ENCODE measurements at places on chromosomes 12 and 14. TPM values are rescaled to one million over a fixed set of nuclear protein-coding genes. Genes with fewer than 3 reads are reported as not detected.
A peak's percentile ranks its signal among the peaks of the same experiment; 100 is the strongest.

- peak; percentile 47 for DNase-seq
These were observed 11.0 kb downstream of the ZNF219 start for GRCh38 chr14:21087294-21088091.

CLEC4D gene
- total RNA-seq, result not detected

- peak; percentile 63 for DNase-seq
These were observed 474.9 kb downstream of the ATP23 start for GRCh38 chr12:58416236-58416635.

ZC3H10 gene
- 1.9 TPM for total RNA-seq

GRCh38 chr14:94890785-94891184 lies 120.9 kb upstream of the GSC start:
- no peak for DNase-seq

DNA sequence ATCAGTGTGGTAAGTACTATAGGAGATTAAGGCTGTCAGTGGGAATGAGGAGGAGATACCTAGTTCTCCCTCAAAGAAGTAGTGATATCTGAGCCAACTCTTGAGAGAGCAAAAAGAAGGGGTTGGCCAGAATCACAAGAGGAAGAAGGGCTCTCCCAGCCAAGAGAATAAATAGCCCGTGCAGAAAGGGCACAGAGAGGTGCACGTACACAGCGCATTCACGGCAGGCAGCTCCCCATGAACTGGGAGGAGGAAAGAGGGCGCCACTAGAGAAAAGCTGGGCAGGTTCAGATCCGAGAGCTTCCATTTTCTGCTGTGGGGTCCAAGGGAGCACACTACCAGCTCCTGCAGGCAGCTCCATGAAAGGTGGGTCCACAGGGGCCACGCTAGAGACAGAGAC lies 59.9 kb downstream of the PPP2R5E start:
- DNase-seq, result no peak

MSRB3 gene
- 6.6 TPM for total RNA-seq

DNA sequence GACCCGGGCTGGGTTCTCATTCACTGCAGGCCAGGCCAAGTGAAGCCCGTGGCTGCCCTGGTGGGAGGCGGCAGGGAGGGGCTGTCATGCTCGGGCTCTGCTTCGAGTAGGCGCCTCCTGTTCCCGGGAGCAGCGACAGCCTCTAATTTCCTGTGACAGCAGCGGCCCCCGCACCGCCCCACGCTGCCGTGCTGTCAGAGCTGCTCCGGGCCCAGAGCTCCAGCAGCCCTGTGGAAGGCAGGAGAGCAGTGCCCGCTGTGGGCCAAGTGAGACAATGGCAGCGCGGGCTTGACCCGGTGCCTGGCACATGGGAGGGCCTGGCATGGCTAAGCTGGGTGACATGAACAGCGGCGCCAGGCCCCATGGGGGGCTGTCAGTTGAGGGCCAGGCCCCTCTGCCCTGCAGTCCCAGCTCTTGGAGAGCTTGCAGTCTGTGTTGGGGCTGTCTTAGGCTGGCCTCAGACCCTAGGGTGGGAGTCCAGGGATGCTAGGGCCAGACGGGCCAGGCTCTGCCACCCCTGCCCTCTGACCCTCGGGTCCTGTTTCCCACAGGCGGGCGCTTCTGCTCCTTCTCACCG lies 5.1 kb downstream of the TRMT61A start:
- DNase-seq, result no peak

DNA sequence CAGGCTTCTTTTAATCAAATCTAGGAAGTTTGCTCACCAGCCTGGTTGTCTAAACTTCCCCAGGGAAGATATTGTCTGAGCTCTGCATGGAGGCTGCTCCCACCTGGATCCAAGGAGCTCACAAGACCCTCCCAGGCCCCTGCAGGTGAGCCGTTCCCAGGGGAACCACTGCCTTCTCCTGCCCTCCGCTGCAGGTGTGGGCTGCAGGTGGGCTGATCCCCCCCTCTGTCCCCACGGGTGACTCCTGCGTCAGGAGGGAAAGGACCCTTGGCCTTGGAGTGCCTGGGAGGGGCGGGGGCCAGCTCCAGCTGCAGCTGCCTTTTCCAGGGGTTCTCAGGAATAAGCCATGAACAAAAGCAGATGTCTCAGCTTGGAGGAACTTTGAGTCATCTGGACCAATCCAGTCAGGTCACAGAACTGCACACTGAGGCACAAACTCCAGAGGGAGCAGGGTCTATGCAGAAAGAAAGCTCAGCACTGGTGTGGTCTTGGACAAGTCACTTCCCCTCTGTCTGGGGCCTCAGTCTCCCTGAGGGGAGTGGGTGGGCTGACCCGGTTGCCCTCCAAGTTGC lies 246.6 kb upstream of the RTL1 start:
- DNase-seq, result no peak

ALKBH1 gene
- total RNA-seq, result 20.3 TPM

DNA sequence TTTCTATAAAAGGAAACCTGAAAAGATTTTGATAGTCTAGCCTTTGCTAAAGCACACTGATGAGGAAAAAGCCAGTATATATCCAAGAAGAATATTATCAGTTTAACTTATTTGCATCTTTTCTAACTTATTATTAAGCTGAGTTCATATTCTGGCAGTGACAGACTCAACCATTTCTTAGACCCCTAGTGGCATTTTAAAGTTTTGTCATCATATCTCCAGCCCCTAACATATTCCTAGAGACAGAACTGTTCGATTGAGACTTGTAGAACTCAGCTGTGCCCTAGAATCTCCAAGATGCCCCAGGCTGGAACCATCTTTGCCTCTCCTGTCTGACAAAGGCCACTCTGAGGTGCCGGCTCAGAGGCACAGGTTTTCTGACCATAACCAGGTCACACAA lies 365.6 kb downstream of the NELL2 start:
- no peak for DNase-seq

GRCh38 chr12:6773590-6774351 lies 1.5 kb downstream of the LAG3 start:
- DNase-seq, result no peak

AVPR1A gene
- not detected for total RNA-seq

DNA sequence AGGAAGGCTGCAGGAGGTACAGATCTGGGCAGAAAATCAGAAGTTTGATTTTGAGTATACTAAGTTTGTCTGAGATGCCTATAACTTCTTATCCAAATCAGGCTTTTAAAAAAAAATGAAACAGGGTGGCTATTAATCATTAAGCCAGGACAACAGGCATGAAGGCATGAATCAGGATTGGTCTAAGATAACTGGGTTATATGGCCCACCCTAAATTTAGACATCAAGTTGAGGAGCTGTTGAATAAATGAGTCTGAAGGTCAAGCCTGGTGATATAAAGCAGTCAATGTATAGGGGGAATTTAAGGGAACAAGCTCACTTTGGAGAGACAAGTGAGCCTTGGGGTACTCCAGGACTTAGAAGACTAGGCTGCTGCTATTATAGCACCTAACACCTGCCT lies 28.6 kb downstream of the NEK9 start:
- no peak for DNase-seq

TSFM gene
- 41.3 TPM for total RNA-seq

WSCD2 gene
- 3.2 TPM for total RNA-seq

DNA sequence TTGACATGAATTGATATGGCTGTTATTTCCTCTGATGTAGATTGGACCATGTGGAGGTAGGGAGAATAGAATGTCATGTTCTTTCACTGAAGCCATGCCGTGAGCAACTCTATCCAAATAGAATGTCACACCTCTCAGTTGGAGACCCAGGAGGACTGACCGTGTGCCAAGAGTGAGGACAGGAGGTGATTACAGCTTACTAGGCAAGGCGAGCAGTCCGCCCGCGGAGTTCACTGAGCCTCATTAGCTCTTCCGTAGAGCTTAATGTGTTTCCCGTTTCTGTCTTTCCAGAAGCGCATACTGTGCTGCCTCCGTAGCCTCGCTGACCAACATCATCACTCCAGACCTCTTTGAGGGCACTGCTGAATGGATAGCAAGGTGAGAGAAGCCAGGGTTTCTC lies 45.6 kb downstream of the FNTB start:
- no peak for DNase-seq

- peak; percentile 20 for DNase-seq
These were observed 518 bp downstream of the GSKIP start for GRCh38 chr14:96363751-96364336.

GRCh38 chr14:23013054-23013748 lies 3.3 kb upstream of the C14orf93 start:
- no peak for DNase-seq

GRCh38 chr12:84070292-84070691 lies 842.3 kb downstream of the SLC6A15 start:
- DNase-seq, result peak; percentile 17

DNA sequence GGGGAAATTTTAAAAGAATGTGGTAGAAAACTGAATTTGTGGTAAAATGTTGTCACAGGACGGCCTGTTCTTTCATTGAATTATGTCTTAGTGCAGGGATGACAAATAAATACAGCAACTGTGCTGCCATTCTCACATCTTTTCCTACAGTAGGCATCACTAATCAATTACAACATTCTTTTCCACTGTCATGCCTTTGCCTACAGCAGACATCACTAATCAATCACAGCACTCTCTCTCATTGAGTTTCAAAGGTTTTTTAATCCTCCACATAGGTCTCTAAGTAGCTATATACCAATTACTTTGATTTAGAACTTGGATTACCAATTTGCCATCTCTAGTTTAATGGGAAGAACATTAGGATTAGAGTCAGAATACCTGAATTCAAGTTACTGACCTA lies 30.1 kb downstream of the NTF3 start:
- no peak for DNase-seq

NEUROD4 gene
- not detected for total RNA-seq

DNA sequence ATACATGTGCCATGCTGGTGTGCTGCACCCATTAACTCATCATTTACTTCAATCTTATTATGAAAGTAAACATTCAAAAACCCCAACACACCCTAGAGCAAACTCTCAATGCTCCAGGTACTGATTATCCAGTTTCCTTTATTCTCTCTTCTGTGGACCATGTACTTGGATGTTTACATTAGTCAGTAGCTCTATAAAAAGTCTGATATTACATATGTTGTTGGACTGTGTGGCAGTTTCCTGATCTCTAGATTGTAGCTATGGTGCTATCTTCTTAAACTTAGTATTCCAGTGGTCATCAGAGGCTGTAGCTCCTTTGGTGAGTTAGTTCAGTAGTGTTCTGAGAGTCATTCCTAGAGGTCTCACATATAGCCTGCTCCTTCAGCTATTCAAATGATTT lies 25.1 kb upstream of the ITGA5 start:
- no peak for DNase-seq

GRCh38 chr14:100844082-100844408 lies 18.1 kb downstream of the MEG3 start:
- DNase-seq, result no peak

DNA sequence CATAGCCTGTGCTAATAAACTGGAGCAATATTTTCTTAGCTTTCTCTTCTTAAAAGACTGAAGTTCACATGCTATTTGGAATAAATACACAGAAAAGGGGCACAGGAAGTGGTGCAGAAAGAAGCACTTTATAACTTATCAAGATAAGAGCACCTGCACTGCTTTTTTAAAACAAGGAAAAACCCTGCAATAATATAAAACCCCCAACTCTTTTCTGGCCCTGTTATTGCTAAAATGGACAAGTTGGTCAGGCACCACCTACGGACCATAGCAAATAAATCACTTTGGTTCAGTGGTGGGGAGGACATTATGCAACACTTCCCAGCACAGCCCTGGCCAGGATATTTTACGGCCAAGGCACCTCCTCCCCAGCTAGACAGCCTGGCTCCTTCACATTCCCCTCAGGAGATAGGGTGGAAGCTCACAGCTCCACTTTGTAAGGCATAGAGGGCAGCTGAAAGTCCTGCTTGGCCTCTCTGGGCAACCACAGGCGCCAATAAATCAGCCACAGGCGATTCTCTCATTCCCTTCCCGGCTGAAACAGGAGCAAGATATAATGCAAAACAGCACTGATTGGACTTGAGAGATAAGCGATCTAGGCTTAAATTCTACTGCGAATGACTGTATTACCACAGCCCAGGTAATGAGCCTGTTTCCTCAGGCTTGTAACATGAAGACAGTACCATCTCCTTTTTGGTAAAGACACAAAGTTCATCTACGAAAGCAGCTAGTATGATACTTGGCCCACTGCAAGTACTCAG lies 2.0 kb downstream of the ZBTB25 start:
- peak; percentile 92 for DNase-seq

GRCh38 chr12:95358111-95359083 lies 115.6 kb upstream of the METAP2 start:
- no peak for DNase-seq

SERPINA12 gene
- not detected for total RNA-seq

GRCh38 chr12:21502164-21502496 lies 541 bp downstream of the GOLT1B start:
- DNase-seq, result no peak

- no peak for DNase-seq
These were observed 1.6 kb downstream of the STXBP6 start for GRCh38 chr14:25048170-25049016.

FOXN4 gene
- not detected for total RNA-seq

GDF11 gene
- total RNA-seq, result 8.4 TPM

DNA sequence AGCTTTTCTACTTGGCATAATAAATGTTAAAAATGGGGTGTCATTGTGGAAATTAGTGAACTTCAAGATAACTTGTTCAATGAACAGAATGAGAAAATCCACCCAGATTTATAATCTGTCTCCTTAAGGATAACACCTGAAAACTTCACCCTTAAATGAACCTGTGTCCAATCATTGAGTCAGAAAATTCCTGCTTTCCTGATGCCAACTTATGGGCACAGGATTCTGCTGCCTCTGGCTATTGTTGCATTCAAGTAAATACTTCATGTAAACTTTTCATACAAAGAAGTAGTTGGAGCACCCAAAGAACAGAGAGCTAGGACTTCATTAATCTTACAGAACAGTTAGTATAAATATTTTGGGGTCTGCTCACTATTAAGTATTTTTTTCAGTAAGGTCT lies 98.9 kb upstream of the PLEKHA5 start:
- peak; percentile 19 for DNase-seq

DNA sequence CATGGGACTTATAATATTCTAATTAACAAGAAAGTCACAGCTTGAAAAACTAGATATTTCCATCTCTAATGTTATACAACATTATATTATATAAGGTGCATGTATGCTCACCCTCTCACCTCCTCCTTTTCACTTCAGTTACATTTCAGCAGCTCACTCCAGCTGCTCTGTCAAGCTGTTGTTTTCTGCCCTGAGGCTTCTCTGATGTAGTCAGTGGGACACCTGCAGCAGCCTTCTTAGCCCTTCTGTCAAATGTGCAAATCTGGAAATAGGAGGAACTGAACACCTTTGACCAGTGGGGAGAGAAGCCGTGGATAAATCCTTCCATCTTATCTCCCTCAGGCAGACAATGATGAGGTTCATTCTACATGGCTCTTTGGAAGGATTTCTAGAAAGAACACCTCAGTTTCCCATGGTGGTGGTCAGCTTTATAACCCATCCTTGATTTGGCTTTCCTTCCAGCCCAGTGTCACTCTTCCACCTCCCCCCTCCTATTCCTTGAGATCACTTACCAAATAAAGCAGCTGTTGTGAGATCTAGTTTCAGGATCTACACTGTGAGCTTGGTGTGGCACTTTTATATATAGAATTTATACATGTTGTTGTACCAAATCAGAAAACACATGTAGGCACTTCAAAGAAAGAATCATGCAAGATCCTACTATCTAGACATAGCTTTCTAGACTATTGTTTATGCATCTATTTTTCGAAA lies 79.6 kb upstream of the STK38L start:
- no peak for DNase-seq

- no peak for DNase-seq
These were observed 1.9 kb downstream of the TGFB3 start for GRCh38 chr14:75979648-75980565.

All from H4 (cell line).